CD4-positive, alpha-beta T cell treated with Interleukin-17A for 1 hour (primary cell): ENCODE measurements at places on chromosomes 3 and 15.

GRCh38 chr3:197417441-197417840 lies 119.0 kb upstream of the DLG1 start:
- no peak for DNase-seq

DNA sequence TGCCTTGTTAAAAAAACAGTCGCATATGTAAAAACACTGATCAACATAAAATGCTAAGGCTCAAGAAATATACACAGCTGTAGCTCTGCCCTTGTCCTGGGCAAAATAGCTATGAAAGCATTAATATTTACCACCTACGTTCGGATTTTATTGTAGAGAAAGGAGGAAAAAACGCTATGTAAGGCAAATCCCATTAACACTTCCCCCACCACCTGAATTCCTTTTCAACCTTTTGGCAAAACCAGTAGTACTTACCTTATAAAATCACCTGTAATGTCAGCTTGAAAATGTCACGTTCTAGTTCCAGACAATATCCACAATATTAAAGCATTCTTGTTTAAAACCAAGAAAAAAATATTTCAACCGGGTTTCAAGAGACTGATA lies 3.6 kb downstream of the TRA2B start:
- no peak for DNase-seq

DNA sequence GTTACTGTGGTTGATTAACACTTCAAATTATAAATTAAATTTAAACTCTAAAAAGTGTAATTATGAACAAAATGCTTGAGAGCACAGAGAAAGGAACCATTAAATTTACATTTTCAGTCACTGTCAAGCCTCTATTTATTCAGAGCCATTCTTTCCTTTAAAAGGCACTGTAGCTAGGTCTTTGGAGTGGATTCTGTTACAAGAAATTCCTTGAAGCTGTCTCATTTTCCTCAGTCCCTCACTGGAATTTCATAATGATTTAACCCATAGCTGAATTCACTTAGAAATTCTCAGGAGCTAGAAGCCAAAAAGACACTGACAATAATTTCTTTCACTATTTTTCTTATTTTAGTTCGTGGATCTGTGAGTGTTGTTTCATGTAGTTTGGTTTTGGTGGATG lies 81.2 kb upstream of the TCF12 start:
- no peak for DNase-seq

- no peak for DNase-seq
These were observed 250.3 kb downstream of the EDEM1 start for GRCh38 chr3:5437783-5438323.

DNA sequence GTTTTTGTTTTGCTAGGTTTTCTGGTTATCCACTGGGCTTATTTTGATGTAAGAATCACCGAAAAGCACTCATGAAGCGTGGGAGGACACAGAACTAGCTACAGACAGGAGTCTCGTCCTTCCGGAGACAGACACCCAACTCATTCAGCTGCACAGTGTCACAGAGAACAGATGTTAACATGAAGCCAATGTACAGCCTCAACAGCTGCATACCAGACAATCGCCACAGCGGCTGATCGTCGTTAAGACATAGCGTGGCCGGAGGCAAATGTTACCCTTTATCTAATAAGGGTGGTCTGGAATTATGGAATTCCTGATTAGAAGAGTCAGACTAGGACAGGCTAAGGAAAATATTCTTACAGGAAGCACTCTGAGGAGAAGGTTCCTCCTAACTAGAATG lies 1.1 kb upstream of the PYGO1 start:
- DNase-seq, result no peak

DNA sequence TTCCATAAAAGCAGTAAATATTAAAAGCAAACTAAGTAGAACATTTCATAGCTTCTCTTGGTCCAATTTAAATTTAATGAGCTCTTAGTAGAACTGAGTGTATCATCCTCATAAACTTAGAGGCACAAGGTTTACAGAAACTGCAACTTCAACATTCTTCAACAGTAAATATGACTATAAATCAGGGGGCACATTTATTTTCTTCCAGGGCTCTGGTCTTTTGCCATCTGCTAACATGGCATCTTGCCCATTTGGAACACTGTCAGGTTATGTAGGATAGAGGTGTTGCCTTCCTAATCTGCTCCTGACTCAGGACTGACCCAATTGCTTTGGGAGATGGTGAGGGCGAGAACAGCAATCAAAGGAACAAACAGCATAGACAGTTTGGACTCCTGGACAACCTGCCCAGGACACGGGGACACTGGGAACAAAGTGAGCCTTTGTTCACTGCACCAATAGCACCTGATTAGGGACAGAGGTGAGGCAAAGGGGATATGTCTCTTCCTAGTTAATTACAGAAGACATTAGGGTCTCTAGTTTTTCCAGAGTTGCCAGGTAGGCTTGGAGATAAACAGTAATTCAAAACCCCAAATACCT lies 610.2 kb upstream of the ROBO2 start:
- no peak for DNase-seq

DNA sequence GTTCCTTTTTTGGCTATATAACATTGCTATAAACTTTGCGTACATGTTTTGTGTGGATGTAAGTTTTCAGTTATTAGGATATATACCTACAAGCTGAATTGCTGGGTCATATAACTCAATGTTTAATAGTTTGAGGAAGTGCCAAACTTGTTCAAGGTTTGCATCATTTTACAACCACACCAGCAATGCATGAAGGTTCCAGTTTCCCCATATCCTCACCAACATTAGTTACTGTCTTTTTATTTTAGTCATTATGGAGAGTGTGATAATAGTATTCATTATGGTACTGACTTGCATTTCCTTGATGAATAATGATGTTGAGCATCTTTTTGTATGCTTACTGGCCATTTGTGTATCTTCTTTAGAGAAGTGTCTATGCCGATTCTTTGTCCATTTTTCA lies 112.3 kb downstream of the NR1I2 start:
- no peak for DNase-seq

GRCh38 chr3:25661694-25662437 lies 2.8 kb downstream of the TOP2B start:
- no peak for DNase-seq

DNA sequence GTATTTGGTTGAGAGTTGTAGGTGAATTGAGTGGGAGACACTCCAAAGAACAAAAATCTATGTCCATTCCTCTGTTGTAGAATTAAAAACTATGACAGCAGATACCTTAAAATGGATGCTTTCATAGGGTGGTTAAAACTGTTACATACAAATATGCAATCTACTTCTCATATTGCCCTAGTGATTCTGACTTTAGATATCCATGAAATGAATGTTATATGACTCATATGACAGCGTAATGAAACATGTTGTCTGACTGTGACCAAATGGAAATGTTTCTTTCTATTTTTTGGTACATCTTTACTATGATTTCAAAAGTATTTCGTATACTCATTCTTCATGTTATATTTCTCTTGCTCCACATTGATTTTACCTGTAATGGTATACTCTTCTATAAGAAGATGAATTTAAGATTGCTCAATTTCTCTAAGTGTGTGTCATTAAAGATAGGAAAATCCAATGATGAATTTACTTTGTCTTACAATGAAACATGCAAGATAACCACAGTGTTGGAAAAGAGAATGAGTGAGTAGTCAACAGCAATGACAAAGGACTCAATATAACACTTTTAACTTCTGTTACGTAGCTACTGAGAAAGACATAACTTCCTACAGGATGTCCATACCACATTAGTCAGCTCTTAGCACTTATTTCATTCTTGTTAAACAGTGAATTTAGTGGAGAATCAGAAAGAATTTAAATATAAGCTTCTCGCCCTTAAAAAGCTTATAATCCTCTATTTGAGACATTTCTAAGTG lies 79.3 kb upstream of the LSAMP start:
- no peak for DNase-seq

GRCh38 chr3:66885326-66886000 lies 112.6 kb upstream of the KBTBD8 start:
- no peak for DNase-seq

DNA sequence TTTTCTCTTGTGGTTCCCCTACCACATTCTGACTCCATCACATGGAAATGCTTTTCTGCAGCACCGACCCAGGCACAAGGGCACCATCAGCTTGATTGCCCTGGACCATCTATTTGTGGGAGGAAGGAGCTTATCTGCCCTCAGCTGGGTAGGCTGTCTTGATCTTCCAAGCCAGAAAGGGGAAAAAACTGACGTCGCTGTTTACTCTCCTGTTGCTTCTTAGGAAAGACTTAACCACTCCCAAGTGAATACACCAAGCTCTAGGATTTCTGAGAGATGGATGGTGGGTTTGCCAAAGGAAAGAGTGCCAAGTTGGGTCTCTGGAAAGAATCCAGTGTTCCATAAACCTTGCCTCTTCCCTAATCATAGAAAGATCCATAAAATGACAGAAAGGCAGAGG lies 4.0 kb downstream of the TNFAIP8L3 start:
- DNase-seq, result no peak

- DNase-seq, result no peak
These were observed 528 bp upstream of the NIT2 start for GRCh38 chr3:100333970-100334487.

- peak; percentile 23 for DNase-seq
These were observed 260.5 kb downstream of the C3orf38 start for GRCh38 chr3:88410259-88410658.

- no peak for DNase-seq
These were observed 31.5 kb downstream of the SEC22C start for GRCh38 chr3:42550250-42550649.
